T-helper 2 cell (primary cell): ENCODE measurements at places on chromosomes 1 and 21.

GRCh38 chr1:167105271-167106118 lies 11.6 kb downstream of the STYXL2 start:
- DNase-seq: no peak

GRCh38 chr1:194339471-194339870 lies 1153.1 kb upstream of the B3GALT2 start:
- DNase-seq: no peak

DNA sequence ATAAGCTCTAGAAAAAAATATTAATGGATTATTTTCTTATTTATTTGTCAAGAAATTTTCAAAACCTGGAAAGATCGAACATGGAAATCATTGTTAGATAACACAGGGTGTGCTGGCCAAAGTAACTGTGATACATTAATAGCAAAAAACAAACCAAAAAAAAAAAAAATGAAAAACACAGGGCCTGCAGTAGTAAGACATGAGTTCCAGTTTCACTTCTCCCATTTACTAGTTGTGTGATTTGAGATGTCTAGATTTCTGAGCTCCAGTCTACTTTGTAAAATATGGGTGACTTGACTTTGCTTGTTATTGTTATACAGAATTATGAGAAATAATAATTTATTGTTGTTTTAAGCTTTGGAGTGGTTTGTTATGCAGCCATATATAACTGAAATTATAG lies 13.6 kb downstream of the FAM177B start:
- DNase-seq: no peak

DNA sequence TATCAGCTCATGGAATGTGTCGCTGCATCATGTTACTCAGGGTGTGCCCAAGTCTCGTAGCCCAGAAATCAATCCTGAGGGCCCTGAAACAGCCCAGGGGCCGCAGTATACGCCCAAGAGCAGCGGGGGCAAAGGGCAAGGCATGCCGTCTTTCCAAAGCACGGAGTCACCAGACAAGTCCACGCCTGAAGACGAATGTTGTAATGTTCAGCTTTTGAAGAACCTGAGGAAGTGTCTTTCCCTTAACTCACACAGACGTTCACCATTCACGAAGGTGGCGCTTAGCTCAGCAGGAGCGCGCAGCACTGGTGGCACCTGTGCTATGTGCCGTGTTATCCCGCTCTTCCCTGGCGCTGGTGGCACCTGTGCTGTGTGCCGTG lies 18.8 kb upstream of the PWP2 start:
- no peak for DNase-seq
